ENCODE measurements at places on chromosomes 7 and 10.

DNA sequence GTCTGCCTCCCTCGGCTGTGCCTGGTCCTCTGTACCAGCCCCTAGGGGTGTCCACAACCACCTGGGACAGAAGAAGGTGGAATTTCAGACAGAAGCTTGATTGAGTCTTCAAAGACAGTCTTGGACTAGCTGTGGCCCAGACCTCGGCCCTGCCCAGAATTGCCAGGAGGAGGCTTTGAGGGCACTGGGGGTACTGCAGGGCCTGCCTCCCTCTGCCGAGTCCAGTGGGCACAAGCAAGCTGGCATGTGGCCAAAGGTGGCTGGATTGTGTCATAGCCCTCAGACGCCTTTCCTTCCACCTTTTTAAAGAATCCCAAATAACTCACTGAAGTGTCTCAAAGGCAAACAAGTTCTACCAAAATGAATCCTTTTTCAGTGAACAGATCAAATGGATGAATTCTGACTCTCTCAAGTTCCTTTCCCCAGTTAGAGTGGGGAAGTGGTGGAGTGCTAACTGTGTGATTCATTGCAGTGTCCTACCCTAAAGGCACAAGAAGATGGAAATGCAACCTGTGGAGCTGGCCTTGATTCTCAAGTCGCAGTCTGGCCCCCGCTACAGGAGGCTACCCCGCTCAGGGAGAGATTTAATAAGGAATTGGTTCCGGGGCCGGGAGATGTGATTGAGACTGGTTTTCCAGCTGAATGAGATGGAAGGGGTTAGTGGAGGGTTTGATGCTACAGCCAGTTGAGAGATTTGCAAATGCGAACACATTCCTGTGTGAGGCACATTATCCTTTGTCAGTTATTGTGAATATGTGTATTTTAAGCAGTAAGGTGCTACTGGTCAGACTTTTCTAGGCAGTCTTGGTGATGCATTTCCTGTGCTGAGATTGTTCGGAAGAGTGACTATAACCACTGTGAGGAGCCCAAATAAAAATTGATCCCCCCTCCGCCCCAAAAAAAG lies 28.8 kb upstream of the SLC26A4 start:
- no peak for DNase-seq

DNA sequence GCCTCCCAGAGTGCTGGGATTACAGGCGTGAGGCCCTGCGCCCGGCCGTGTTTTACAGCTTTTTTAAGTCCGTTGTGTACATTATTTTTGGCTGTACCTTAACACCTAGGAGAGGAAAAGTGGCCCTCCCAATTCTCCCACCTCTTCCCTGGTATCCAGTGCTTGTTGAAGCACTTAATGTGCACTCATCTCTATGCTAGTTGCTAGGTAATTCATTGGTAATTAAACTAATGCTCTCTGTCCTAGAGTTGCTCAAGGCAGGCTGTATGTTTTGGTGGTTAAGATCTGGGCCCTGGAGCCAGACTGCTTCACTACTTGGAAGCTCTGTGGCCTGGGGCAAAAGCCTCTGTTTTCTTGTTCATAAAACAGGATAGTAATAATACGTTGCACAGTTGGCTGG lies 19.6 kb downstream of the AVPI1 start:
- no peak for DNase-seq

DNA sequence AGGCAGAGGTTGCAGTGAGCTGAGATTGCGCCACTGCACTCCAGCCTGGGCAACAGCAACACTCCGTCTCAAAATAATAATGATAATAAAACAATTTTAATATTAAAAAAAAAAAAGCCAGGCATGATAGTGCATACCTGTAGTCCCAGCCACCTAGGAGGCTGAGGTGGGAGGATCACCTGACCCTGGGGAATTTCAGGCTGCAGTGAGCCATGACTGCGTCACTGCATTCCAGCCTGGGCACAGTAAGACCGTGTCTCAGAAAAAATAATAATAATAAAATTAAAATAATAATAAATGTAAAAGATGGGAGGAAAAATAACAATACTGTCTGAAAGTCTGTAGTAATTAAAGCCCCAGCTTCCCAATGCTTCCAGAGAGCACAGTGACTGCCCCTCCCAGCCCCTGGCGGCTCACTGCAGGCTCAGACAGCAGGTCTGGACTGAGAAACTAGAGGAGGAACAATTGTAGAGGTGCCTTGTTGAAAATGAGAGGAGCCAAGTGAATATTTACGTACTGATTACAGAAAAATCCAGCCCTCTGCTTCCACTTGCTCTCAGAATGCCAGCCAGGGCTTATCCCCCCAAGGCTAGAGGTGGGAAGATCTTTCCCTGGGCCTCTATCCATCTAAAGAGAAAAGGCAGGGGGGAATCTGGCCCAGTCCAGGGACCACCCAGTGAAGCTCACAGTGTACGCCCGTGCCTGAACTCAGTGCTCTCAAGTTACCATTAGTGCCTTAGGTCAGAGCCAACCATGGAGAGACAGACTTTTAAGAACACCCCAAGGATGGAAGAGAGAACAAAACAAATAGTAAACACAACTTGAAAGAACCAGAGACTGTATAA lies 112.8 kb downstream of the PARD3 start:
- no peak for DNase-seq

GRCh38 chr7:71350680-71351079 lies 218.7 kb downstream of the GALNT17 start:
- no peak for DNase-seq

DNA sequence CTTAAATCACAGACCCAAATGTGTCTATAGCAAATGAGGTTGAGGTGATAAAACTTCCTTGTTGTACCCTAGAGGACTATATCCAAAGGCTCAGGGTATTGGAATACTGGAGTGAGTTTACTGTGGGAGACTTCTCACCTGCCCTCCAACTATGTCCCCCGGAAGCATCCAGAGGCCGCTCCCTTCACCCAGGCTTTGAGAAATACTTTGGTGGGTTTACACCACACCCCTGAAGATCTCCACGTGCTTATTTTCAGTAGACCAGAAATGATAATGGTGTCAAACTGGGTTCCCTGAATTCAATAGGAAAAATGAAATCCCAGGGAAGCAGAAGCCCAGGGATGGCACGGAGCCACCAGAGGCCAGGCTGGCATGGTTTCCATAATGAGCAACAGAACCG lies 31.3 kb upstream of the NANOS1 start:
- no peak for DNase-seq

GRCh38 chr7:28748933-28749584 lies 209.1 kb downstream of the TRIL start:
- no peak for DNase-seq
